ENCODE measurements at places on chromosomes 12 and 14. TPM values are rescaled to one million over a fixed set of nuclear protein-coding genes. Genes with fewer than 3 reads are reported as not detected.
A peak's percentile ranks its signal among the peaks of the same experiment; 100 is the strongest.

GRCh38 chr12:27969624-27970400 lies 2.7 kb downstream of the PTHLH start:
- peaks cover 62% of the 10 kb centered on the region for H3K27me3 ChIP-seq
- H3K4me1 ChIP-seq = peaks cover 53% of the 10 kb centered on the region
- H3K27ac ChIP-seq = peak overlapping the region; percentile 89
- DNase-seq = peak; percentile 50
- no peaks in the 10 kb centered on the region for H3K36me3 ChIP-seq

DNA sequence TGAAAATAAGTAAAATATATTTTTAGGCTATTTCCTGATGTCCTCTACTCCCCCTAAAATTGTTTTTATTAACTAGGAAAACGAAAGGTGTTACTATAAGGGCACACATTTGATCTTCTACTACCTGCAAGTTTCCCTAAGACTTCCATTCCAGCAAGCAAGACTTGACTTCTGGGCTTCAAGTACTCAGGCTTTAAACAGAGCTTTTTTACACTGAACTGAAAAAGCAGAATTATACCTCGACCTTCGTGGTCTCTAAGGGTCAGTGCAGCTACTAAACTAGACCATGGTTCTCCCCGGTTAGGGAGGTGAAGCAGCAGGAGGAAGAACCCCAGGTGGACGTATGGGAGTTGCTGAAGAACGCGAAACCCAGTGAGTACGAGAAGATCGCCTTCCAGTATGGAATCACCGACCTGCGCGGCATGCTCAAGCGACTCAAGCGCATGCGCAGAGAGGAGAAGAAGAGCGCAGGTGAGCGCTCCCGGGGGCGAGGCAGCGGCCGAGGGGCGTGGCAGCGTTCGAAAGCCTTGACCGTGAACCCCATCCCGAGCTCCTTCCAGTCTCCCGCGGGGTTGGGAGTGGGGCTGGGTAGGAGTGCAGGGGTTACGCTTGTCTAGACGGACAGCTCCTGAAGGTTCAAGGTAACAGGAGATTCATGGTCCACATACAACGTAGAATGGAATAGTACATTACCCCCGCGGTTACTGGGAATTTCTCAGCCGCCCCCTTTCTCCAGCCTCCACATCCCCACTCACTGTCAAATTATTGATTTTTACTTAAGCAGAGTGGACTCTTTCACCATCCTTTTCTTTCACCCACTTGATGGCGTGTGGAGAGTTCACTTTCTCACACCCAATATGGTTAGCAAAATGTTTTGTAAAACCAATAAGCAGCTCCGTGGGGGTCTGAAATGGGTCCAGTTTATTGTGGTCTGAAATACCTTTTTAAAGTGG lies 47.6 kb downstream of the MYBPC1 start:
- peak; percentile 53 for DNase-seq
- H3K4me1 ChIP-seq = peaks cover 8% of the 10 kb centered on the region
- peak overlapping the region; percentile 64 for H3K4me3 ChIP-seq
- H3K27me3 ChIP-seq = peaks cover 44% of the 10 kb centered on the region

- H3K36me3 ChIP-seq = no peaks in the 10 kb centered on the region
- no peak overlapping the region for H3K27ac ChIP-seq
- H3K4me1 ChIP-seq = peaks cover 10% of the 10 kb centered on the region
- peak; percentile 39 for DNase-seq
- peaks cover 92% of the 10 kb centered on the region for H3K27me3 ChIP-seq
Observed at GRCh38 chr12:45049912-45050750, 768 bp downstream of the DBX2 start.

- no peak overlapping the region for H3K27ac ChIP-seq
- no peaks in the 10 kb centered on the region for H3K36me3 ChIP-seq
Observed at GRCh38 chr14:69014829-69015259, 35.7 kb upstream of the ACTN1 start.

DNA sequence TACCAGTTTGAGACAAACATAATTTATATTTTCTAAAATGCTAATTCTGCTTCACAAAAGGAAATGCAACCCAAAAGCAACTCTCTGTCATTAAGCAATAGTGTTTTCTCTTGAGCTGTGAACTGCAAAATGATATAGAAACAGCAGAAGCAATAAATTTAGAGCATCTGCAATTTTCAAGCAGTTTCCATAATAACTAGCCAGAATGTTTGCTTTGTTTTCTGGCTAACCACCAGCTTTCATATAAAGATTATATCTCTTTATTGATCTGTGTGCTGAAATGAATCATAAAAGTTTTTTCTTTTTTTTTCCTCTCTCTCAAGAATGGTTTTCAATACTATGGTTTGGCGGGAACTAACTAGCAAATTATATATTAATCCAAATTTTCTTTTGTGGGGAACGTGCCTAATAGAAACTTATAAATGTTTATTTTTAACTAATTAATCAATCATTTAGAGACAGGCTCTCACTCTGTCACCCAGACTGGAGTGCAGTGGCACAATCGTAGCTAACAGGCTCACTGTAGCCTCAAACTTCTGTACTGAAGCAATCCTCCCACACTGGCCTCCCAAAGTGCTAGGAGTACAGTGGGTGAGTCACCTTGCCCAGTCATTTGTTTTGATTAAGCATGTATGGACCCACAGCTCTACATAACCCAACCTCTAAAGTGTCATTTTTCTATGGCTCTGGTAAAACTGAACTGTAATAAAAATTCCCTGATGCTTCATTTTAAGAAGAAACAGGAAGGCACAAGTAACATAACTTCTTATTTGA lies 830.1 kb upstream of the MGAT4C start:
- no peak overlapping the region for H3K4me3 ChIP-seq
- H3K27me3 ChIP-seq = no peaks in the 10 kb centered on the region
- DNase-seq = no peak
- no peaks in the 10 kb centered on the region for H3K36me3 ChIP-seq
- no peak overlapping the region for H3K27ac ChIP-seq

DNA sequence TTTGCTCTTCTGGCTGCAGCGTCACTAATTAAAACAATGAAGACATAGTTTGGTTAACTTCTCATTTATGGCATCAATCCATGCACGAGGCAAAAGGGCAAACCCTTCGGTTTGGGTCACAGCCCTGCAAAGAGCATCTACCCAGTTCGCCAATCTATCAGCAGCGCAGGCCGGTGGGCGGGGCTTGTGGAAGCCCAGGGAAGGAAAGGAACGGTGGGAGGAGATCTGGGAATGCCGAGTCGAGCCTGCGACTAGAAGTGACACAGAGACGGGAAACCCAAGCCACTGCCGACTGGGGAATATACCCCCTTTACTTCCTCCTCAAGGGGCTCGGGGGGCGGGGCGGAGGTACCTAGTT lies 466 bp downstream of the KICS2 start:
- DNase-seq = peak; percentile 82
- peaks cover 15% of the 10 kb centered on the region for H3K4me1 ChIP-seq
- peaks cover 11% of the 10 kb centered on the region for H3K27me3 ChIP-seq
- peak overlapping the region; percentile 88 for H3K27ac ChIP-seq
- H3K36me3 ChIP-seq = no peaks in the 10 kb centered on the region
- H3K4me3 ChIP-seq = peak overlapping the region; percentile 78

DNA sequence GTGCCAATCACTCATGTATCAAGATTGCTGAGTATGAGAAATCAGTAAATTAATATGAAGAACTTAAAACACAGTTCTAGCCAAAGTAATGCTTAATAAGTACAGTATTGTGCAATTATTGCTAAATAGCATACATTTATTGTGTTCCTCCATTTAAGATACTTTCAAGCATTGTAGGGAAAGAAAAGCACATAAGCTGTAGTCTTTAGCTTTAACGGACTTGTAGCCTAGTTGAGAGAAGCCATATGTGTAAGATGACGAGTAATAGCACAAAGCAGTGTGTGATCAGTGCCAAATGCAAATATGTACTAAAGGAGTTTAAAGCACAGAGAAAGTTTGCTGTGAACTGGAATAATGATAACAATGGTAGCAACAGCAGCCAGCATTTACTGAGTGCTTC lies 38.1 kb downstream of the ETV6 start:
- no peak overlapping the region for H3K4me3 ChIP-seq
- H3K4me1 ChIP-seq = peaks cover 31% of the 10 kb centered on the region
- H3K27ac ChIP-seq = no peak overlapping the region
- no peaks in the 10 kb centered on the region for H3K27me3 ChIP-seq
- DNase-seq = no peak
- H3K36me3 ChIP-seq = peaks cover 5% of the 10 kb centered on the region

DNA sequence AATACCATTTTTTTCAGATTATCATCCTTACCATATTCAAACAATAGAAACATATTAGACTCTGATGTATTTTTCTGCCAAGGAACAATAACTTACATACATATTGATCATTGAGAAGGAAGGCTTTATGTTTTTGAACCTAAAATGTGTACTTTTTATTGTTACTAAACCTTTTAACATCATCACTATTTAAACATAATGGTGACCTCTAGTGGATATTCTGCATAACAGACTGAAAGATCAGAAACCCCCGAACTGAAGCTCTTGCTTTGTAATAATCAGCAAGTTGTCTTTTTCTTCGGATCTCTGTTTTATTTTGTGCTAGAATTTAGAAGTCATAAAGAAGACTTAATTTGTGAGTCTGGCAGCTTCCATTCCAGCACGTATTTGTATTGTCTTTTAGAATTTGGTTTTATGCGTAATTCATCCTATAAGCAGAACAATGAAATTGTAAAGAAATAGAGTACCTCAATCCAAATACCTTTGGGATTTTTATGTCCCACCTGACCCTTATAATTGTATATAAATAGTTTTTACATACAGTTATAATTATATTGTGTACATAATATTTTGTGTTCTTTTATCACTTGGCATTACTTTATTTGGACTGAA lies 125.9 kb upstream of the ATF1 start:
- peaks cover 2% of the 10 kb centered on the region for H3K36me3 ChIP-seq
- peaks cover 18% of the 10 kb centered on the region for H3K4me1 ChIP-seq
- H3K4me3 ChIP-seq = no peak overlapping the region

DNA sequence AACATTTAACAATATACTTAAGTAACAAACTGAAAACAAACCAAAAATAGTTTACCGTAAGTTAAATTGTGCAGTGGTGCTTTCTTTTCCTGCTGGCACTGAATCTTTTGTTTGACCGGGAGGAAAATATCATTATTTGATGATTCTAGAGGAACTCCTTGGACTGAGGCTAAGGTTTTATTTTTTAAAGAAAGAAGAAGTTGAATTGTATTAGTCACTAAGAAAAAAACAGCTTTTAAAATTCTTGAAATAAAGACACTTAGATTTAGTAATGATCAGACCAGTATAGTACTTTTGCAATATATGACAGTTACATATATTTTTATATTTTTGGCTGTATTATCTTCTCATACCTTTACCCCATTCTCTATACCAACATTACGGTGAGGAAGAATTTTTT lies 10.3 kb downstream of the MIS18BP1 start:
- DNase-seq = no peak
- no peak overlapping the region for H3K27ac ChIP-seq
- no peaks in the 10 kb centered on the region for H3K27me3 ChIP-seq

- H3K4me3 ChIP-seq = peak overlapping the region; percentile 73
- H3K27me3 ChIP-seq = peaks cover 63% of the 10 kb centered on the region
- H3K36me3 ChIP-seq = no peaks in the 10 kb centered on the region
- H3K4me1 ChIP-seq = peaks cover 3% of the 10 kb centered on the region
- no peak for DNase-seq
Observed at GRCh38 chr14:67513631-67514108, 19.4 kb upstream of the PLEKHH1 start.

DNA sequence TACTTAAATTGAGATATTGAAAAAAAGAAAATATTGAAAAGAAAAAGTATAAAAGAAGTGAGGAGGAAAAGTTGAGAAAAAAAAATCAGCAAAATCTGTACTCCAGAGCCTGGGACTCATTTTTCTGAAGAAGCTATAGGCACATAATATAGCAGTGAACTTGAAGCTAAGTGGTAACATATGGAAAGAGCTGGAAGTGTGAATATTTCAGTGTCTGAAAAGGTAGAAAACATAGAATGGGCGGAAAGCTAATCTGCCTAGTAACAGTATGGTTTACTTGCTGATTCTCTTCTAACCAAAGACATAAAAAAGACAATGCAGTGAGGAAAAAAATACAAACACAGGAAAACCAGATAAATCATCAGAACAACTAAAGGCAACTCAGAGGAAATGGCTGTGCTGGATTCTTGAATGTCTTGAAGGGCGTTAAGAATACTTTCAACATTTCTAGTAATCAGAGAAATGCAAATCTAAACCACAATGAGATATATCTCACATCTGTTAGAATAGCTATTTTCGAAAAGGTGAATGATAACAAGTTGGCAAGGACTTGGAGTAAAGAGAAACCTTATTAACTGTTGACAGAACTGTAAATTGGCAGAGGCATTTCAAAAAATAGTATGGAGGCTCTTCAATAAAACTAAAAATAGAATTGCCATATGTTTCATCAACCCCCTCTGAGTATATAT lies 784.6 kb downstream of the LRFN5 start:
- H3K27ac ChIP-seq = no peak overlapping the region
- H3K4me3 ChIP-seq = no peak overlapping the region
- DNase-seq = no peak

DNA sequence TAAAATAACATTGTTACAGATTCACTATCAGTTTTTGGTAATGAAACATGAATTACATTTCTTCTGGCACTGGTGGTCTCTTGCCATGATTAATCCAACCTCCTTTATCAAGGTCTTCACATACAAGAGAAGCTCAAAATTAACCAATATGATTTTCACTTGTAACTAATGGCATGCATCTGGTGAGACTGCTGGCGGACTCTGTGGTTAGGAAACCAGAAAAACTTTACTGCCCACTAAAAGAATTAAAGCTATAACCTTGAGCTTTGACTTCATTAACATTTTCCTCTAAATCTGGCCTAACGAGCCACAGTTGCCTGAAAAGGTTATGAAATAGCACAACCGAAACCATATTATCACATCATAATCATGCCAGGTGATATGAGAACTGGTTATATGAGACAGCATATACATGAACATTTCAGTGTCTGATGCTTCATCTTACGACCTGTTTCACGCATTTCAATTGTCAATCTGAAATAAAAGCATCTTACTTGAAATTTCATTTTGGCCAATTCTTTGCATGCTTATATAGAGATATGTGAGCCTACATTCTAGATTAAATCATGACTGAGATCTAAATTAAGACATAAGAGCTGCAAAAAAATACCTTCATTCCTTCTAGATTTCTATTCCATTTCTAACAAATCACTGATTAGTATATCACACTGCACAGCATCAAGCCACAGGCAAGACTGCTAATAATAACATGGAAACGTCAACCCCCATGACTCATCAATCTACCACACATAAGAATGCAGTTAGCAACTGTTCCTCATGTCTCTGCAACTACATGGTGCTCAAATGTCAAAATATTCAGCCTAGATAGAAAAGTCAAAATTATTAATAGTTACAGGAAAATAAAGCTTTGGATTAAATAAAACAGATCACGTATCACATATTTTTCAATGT lies 89.3 kb downstream of the OSBPL8 start:
- no peaks in the 10 kb centered on the region for H3K4me1 ChIP-seq
- no peak overlapping the region for H3K4me3 ChIP-seq
- no peaks in the 10 kb centered on the region for H3K27me3 ChIP-seq

DNA sequence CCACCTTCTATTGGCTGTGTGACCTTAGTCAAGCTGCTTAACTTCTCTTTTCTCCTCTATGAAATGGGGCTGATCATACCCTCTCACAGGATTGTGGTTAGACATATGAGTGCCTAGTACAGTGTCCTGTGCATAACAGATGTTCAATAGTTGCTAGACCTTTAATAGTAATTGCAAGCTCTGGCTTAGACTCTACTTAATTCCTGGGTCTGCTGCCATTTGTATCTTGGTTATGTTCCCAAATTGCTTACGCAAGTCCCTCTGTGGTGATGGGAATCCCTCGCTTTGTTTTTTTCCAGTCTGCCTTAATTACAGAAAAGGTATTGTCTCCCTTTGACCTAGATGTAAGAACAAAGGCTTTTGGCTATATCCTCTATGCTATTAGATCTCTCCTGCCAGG lies 15.1 kb downstream of the SUDS3 start:
- no peak overlapping the region for H3K4me3 ChIP-seq
- no peak overlapping the region for H3K27ac ChIP-seq

C12orf57 gene
- total RNA-seq = 204 TPM

GPR132 gene
- total RNA-seq = 1.1 TPM

DCN gene
- total RNA-seq = 1,406 TPM

RNF212B gene
- not detected for total RNA-seq

KCNH5 gene
- 2.3 TPM for total RNA-seq

LRTM2 gene
- not detected for total RNA-seq

LAG3 gene
- 3.8 TPM for total RNA-seq
